Islet precursor cell (in vitro differentiated cells): ENCODE measurements at places on chromosomes 1 and 21.

DNA sequence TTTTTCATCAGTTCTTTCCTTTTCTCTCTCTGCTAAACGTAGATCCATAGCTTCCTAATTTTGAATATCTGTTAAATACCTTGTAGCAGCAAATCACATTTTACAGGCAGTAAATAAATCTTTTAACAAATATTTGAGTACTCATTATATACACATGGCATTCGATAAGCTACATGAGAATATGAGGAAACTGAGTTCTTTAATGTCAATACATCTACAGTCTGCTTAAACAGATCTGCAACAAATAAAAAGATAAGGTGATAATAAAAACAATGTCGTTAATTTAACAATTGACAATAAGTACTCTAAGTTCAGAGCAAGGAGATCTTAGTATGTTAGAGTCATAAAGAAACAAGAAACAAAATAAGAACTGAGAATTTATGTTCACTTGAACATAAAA lies 42.9 kb downstream of the SELENOF start:
- no peak for DNase-seq

GRCh38 chr21:16837321-16837720 lies 675.5 kb upstream of the CXADR start:
- no peak for DNase-seq

GRCh38 chr1:186772228-186772627 lies 56.5 kb upstream of the PLA2G4A start:
- no peak for DNase-seq

DNA sequence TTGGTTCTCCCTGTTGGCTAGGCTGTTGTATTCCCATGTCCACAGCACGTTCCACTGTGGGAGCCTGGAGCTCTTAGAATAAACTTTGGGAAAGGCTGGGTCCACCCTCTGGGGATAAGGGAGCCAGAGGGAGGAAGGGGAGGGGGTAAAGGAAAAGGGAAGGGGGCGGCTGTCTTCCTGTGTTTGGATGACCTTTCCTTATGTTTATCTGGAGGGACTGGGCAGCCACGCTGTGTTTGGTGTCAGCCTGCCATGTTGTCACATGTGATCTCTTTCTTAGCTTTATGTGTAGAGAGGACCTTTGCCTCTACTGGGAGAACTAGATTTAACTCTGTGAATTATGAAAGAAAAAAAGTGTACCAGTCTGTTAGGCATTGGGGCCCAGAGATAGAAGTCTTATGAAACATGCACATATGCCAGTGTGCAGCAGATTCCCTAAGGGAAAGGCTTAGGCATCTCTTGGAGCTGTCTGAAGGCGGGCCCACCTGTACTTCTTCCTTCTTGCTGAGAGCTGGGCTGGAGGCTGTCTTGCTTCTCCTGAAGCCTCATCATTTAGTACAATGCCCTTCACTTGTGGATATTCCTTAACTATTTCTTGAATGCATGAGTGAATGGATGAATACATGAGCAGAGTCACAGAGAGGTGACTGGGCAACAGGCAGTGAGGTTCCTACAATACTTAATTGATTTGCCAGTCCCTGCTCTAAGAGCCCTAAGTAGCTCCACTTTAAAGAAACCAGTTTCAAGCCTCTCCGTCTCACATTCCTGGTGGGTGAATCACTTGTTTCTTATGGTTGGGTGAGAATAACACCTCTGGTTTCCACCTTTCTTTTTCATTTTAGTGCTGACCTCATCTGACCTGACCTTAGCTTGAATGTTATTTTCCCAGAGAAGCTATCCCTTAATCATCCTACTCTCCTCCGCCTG lies 62.5 kb upstream of the ARHGAP29 start:
- DNase-seq, result peak; percentile 93

DNA sequence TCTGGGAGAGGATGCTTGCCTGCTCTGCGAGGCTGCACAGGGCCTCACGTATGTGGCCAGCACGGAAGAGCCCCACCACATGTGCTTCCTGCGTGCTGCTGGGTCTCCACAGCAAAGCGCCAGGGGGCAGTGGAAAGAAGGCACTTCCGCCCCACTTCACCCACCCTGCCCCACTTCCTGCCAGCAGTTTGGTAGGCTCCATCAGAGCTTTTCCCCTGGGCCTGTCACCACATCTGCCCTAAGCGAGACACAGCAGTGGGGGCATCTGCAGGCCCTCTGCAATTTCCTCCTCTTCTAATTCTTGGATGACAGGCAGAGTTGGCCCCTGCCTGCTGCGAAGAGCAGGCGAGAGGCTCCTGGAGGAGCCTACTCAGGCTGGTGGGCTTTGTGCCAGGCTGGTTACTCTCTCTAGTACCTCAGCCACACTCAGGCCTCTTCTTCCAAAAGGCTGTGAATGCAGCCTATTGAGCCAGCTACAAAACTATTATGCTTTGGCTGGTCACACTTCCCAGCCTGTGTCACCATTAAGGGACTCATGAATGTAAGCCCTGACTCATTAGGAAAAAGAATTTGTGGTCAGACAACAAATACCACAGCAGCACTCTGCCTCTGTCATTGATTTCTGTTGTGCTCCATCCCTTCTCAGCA lies 25.0 kb downstream of the CD244 start:
- peak; percentile 75 for DNase-seq

DNA sequence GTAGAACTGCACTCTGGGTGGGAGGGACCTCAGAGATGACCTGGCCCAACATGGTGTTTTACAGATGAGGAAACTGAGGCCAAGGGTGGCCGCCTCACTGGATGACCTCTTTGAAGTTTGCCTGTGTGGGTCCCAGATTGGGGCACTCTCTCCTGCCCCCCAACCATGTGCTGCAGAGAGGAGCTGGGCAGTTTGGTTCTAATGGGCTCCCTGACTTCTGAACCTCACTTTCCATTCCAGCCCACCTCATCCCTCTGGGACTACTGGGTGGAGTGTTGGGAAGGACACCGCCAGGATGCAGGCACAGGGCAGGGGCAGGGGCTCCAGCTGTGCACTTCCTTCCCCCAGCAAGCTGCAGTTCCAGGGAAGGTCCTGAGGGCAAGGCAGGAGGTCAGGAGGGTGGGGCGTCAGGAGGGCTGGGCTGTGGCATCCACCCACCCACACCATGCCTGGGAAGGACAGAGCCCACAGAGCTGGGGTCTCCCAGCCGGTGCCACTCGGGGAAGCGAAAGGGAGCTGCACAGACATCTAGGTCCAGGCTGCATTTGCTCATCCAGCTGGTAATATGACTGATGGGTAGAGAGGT lies 10.3 kb upstream of the EPS8L3 start:
- DNase-seq, result peak; percentile 43

DNA sequence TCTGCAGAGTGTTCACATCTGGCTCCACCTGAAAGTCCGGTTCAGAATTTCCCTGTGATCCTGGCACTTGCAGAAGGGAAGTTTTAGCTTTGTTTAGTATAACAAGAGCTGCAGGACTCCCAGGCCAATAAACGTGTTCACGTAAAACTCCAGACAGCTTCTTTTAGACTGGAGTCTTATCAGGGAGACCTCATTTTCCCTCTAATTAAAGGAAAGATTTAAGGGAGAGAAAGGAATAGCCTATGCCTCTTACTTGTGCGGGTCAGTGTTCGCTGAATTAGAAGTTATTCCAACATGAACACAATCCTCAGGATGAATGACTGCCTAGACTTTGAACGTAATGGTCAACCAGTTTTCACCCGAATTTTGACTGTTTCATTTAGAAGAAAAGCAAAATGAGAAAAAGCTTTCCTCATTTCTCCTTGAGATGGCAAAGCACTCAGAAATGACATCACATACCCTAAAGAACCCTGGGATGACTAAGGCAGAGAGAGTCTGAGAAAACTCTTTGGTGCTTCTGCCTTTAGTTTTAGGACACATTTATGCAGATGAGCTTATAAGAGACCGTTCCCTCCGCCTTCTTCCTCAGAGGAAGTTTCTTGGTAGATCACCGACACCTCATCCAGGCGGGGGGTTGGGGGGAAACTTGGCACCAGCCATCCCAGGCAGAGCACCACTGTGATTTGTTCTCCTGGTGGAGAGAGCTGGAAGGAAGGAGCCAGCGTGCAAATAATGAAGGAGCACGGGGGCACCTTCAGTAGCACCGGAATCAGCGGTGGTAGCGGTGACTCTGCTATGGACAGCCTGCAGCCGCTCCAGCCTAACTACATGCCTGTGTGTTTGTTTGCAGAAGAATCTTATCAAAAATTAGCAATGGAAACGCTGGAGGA lies 202.1 kb upstream of the SGIP1 start:
- DNase-seq, result peak; percentile 93

DNA sequence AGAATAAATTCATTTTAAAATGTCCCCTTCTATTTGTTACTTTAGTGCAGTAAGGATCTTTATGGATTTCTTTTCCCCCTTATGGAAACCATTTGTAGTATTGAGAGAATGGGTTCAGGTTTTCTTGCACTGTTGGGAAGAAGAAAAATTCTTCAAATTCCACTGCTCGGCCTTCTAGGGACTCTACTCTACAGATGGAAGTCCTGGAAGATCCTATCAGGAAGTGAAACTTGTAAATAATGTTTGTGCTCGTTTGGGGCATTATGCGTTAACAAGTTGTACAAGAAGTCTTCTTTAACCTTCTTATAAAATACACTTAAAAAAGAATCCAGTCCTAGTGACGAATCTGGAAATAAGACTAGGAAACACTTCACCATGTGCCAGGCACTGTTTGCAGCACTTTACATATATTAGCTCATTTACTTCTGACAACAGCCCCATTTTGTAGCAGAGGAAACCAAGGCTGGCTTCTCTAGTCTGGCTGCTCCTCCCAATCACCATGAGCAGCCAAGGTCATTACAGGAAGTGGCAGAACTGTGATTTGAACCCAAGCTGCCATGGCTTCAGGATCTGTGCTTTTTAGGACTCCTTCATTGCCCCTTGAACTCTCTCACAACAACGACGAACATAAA lies 11.8 kb downstream of the LRRC8D start:
- no peak for DNase-seq

DNA sequence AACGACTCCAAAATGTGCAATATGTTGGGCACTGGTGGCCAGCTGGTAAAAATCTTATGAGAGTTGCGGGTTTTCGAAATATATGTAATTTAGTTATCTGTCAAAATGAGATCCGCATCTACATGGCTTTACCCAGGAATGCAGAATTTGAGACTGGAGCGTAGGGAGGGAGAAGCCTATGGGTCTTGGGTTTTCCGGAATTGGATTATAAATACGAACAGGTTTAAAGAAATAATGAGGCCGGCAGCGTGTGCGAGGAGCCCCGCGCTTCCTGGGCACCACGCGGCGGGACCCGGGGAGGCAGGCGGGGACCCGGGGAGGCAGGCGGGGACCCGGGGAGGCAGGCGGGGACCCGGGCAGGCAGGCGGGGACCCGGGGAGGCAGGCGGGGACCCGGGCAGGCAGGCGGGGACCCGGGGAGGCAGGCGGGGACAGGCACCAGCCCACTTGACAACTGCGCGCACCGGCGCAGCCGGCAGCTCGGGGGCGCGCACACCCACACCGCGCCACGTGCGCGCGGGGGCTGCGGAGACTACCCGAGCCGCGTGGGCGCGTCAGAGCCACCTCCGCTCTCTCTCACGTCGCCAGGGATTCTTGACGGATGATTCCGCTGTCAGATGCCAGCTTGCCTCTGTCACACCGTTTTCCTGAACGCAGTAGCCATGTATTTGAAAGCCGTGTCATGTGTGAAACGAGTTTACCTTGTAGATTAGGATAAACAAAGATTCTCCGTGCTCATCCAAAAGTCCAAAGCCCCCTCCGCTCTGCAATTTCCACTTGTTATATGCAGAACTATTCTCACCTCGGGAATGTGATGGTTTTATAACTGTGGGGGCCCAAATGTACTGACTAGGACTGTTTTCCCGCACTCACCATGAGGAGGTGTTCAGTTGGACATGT lies 54.3 kb upstream of the HNRNPU start:
- peak; percentile 61 for DNase-seq

- DNase-seq, result no peak
Measured at GRCh38 chr1:154329152-154329521, 3.8 kb downstream of the ATP8B2 start.

GRCh38 chr1:44973645-44974044 lies 12.8 kb downstream of the EIF2B3 start:
- DNase-seq, result no peak

DNA sequence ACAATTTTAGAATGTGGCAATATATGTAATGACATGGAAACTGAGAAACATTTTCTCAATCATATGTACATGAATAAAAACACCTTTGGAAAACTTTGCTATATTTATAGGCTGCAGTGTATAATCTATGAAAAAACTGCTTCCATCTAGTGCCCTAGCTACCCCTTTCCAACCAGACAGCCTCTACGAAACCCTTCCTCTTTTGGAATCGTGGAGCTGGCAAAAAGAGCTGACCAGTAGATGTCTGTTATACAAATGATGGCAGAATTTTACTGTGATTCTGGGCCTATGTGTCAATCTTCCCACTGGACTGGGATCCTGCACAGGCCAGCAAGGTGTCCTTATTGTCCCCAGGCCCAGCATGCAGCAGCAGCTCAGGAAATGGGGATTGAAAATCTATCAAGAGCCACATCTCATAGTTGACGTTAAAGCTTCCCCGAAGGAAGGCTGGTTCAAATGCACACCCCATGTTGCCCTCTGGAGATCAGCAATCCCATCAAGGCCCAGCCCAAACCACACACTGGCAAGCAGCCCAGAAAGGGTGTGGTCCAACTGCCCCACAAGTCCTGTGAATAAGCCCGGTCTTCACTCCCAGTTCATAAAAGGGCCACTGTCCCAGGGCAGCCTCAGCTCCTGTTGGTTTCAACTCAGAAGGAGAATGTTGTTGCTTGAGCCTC lies 8.8 kb upstream of the FAM20B start:
- no peak for DNase-seq

DNA sequence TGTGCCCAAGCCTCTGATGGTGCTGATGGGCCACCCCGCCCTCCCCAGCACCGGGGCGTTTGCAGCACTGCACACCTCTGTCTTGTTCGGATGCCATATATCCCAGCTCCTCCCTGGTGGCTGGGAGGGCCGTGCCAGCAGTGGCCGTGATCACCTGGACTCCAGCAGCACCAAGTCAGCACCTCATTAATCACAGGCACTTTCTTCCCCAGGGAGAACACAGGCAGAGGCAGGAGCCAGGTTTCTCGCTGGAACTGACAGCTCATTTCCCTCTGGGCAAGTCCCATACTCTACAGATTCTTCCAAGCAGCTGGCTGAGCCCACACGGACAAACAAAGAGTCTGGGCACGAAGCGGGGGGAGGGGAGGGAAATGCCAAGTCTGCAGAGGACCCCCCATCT lies 141.7 kb upstream of the EDN2 start:
- DNase-seq, result peak; percentile 50

GRCh38 chr1:26278303-26278702 lies 1.6 kb upstream of the SH3BGRL3 start:
- no peak for DNase-seq

DNA sequence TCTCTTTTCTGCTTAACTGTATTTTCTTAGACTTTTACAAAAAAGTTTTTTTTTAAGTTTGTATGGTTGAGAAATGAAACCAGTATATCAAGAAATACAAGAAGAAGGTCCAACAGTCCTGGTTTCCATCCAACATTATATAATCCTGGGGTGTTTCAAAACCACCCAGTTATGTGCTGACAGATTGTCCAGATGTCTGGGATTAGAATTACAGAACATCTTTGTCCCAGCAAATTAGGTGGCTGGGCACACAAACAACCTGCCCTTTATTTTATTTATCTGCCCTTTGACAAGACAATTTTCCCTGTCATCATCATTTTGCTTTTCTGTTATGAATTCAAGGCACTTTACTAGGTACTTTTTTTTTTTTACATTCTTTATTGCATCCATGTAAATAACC lies 622.1 kb downstream of the PLPP3 start:
- no peak for DNase-seq
